ENCODE measurements at places on chromosomes 3 and 15.

DNA sequence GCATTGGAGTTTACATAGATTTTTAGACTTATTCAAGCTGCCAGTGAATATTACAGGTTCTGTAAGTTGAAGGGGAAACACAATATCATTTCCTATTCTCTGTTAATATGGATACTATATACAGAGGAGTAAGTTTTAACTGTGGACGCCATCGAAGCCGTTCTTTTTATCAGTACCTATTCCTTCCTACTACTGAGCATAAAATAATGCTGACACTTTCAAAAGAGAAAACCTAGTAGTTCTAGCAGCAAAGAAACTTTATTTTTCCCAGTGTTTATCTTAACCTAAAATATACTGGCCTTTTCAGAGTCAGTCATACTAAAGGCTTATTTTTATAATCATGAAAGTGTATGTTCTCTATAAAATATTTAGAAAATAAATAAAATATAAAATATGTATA is 14.2 kb downstream of the LRRC31 start:
- DNase-seq, result no peak

DNA sequence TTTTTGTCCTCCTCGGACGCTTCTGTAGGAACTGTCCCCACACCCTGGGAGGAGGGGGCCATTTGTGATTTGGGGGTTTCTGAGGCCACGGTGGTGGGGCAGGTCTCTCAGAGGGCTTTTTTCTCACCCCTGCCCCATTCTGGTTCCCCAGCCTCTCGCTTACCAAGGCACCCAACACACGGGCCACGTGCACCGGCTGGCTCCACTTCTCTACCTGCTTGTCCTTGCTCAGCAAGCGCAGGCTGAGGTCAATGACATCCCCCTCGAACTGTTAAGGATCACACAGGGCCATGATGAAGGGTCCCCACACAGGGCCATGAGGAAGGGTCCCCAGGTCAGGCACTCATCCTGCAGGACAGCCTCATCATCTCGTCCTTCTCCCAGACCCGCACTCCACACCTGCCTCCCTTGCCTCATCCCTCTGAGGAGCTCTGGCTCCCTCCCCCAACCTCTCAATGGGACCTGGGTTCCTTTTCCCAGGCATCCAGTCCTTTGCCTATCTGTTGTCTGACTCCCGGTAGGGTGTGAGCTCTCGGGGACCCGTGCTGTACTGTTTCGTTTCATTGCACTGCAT is 10.6 kb downstream of the EPB42 start:
- no peak for DNase-seq

GRCh38 chr3:50124052-50124799 is 30.9 kb upstream of the SEMA3F start:
- DNase-seq, result no peak

DNA sequence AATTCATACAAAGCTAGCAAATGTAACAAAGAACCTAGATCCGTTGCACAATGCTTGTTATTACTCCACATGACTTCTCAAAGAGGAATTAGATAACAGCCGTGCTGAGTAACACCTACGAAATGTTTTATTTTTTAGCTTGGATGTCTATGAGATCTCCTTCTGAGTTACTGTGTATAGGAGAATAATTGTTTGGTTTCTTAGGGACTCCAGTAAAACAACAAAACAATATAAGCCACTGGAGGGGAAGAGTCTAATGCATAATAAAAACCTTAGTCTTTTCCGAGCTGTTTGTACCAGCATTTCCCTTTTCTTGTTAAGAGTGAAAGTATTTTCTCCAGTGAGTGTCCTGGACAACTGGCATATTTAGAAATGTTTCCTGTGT is 15.6 kb downstream of the SNAP23 start:
- no peak for DNase-seq

DNA sequence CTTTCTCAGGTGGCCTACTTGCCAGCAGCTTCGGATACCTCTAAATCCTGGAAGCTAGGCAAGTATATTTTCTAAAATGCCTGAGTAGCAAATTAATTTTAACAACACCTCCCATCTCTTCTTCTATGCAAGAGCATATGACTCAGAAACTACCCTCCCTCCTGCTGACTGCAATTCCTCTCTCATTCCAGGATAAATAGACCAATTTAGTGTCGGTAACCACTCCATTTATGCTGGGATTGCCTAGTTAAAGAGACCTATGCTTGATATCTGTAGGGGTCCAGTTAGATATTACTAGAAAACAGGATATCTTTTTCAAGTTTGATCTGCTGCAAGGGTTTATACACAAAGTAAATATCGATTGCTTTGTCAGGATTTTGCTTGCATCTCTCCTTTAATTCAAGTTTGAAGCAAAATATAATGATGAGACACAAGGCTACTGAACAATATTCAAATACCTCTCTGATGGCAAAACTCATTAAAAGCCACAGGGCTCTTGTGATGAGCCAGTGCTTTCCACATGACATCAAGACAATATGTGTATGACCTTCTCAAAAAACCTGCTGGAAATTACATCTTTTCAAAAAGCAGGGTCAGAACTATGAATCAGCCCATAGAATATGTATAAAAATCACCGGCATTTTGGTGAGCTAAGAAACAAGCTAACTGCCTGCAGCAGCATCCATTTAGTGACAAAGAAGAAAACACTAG is 491.6 kb upstream of the NECTIN3 start:
- no peak for DNase-seq

DNA sequence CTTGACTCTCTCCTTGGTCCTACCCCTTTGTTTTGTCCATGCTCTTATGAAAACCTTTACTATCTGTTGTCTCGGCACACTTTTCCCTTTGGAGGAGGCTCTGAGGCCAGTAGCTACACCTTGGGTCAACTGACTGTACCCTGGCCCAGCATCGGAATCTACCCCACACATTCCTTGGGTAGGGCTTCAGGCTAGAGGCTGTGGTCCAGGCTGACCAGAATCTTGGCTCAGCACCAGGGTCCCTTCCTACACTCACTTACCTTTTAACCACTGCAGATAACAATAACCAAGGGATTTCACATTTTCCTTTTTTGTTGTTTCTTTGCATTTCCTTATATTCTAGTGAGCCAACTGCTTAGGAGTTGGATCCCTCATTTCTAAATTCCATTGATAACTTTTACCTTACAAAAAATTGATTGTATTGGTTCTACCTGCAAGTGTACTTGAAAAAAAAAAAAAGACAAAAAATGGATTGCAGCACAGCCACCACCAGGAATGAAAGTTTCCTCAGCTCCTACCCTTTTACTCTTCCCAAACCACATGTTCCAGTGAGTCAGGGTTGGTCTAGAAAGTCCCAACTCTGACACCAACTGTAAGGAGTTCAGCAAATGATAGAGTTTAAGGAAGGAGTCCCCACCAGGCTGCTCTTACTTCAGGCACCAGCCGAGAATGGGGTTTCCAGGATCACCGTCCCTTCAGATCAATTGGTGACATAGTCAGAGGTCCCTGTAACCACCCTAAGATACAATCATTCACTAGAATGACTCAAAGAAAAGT is 95.6 kb downstream of the FBLN2 start:
- DNase-seq, result no peak

GRCh38 chr15:41584636-41585126 is 25.7 kb downstream of the TYRO3 start:
- DNase-seq, result no peak

GRCh38 chr3:103919327-103919726 is 1447.4 kb upstream of the ALCAM start:
- DNase-seq, result no peak

- peak; percentile 7 for DNase-seq
Observed at GRCh38 chr3:141738891-141739363, 829 bp downstream of the RNF7 start.

DNA sequence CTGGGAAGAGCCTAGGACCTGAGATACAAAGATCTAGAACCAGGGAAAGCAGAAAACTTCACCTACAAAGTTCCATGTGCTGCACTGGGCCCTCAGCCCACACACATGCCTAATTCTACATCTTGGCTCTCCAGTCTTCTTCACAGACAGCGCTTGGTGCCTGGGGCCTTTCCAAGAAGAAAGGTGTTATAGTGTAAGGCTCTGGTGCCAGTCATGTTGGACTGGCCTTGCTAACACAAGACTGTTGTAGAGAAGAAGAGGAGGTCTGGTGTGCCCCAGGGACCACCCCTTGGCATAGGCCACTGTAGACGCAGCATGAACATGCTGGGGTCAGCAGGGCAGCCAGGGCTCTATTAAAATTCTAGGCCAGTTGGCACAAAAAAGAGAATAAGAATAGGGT is 226.2 kb upstream of the CTNNB1 start:
- no peak for DNase-seq

DNA sequence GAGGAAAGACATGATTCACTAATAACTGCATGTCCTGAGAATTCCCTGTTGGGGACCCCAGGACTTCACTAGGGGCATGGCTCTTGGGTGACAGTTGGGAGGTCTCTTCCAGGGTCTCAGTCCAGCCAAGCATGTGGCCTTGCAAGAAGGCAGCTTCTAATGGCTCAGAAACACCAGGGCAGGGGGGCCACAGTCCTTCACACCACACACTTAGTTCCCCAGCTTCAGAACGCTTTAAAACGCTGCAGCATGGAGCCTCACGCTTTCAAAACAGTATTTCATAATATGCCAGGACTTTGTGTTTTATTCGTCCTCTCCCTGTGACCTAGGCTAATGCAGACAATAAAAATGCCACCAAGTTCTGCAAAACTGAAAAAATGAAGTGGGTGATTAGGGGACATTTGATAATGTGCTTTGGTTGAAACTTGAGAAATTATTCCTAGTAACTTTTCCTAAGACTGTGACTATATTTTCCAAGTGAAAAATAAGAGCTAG is 48.4 kb upstream of the LIMD1 start:
- no peak for DNase-seq

DNA sequence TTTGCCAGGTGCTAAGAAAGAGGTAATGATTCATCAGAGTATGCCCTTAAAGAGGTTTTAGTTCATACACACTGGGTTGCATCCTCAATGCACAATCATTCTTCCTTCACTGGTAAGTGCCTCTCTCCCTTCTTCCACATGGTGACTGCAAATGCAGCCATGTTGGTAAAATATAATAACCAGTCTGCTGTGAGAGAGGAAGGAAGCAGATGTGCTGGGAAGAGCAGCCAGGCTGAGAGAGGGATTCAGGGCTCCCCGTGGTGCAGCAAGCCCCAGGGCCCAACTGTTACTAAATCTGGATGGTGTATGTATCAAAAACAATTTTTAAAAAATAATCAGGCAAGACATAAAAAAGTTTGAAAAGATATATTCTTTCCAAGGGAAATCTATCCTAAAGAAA is 498.1 kb downstream of the MAGI1 start:
- no peak for DNase-seq

- DNase-seq, result no peak
Observed at GRCh38 chr15:57320631-57321220, 55.6 kb upstream of the CGNL1 start.

- DNase-seq, result no peak
Observed at GRCh38 chr3:141505166-141505565, 18.3 kb downstream of the RASA2 start.

GRCh38 chr15:79381593-79381992 is 50.5 kb upstream of the MINAR1 start:
- no peak for DNase-seq

DNA sequence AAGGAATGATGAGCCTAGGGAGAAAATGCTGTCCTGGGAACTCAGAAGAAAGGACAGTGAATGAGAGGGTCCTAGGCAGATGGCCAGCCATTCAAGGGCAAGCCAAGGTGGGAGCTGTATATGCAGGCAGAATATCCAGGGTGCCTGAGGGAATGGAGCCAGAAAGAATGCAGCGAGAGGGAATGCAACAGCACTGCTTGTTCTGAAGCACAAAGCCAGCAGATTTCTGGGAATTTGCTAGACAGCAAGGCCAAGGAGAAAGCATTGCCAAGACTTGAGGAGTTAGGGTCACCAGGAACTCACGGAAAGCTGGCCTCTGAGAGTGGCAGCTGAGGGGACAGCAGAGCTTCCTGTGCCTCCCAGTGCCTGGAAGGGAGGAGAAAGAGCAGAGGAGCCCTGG is 200.6 kb downstream of the MYRIP start:
- no peak for DNase-seq

GRCh38 chr3:119600732-119601131 is 3.0 kb downstream of the PLA1A start:
- peak; percentile 6 for DNase-seq

GRCh38 chr3:41447701-41448100 is 248.4 kb downstream of the CTNNB1 start:
- DNase-seq, result no peak

GRCh38 chr3:129316248-129317013 is 37.8 kb downstream of the HMCES start:
- peak; percentile 88 for DNase-seq

DNA sequence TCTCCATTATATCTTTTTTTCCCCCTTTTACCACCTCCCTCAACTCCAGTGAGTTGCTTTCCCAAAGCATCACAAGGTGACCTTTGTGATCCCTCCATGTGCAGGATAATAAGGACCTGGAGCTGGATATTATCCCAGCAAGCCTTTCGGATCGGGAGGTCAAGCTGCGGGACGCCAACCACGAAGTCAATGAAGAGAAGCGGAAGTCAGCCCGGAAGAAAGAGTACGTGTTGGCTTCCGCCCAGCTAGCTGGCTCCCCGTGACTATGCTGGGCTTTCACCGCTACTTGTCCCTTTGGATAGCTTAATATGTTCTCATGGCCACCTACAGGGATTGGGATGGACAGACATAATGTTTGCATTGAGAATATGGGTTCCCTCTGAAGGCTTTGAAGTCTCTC is 273.7 kb upstream of the UMPS start:
- no peak for DNase-seq

- no peak for DNase-seq
Observed at GRCh38 chr3:190970560-190970959, 108.1 kb upstream of the GMNC start.

GRCh38 chr3:134879990-134880389 is 84.9 kb downstream of the EPHB1 start:
- no peak for DNase-seq

DNA sequence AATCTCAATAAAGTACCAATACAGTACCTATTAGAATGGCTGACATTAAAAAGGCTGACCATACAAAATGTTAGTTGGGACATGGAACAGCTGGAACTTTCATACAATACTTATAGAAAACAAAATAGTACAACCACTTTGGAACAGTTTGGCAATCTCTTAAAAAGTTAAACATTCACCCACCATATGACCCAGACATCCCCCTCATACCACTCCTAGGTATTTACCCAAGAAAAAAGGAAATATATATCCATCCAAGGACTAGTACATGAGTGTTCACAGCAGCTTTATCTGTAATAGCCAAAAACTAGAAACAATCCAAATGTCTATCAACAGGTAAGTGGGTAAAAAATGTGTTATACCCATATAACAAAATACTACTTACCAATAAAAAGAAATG is 25.2 kb upstream of the ARF4 start:
- no peak for DNase-seq

DNA sequence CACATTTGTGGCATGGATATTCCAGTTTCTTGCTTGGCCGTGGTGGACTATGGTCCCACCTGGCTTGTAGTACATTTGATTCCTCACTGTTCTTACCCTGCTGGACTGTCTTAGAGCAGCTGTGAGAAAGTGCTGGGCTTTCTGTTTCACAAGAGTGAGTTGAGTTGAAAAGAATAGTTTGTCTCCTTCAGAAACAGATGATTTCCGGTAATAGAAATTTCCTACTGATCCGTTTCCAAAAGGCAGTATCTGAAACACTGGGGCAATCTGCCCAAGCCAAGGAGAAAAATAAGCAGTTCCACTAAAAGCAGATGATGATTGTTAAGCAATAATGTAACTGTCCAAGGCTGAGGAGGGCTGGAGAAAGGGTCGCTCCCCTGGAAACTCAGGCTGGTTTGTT is 96.0 kb downstream of the SUCLG2 start:
- no peak for DNase-seq
